ENCODE measurements at places on chromosomes 6 and 20.

GRCh38 chr6:160634706-160635105, 29.4 kb downstream of the LPA start:
- DNase-seq: peak; percentile 2

DNA sequence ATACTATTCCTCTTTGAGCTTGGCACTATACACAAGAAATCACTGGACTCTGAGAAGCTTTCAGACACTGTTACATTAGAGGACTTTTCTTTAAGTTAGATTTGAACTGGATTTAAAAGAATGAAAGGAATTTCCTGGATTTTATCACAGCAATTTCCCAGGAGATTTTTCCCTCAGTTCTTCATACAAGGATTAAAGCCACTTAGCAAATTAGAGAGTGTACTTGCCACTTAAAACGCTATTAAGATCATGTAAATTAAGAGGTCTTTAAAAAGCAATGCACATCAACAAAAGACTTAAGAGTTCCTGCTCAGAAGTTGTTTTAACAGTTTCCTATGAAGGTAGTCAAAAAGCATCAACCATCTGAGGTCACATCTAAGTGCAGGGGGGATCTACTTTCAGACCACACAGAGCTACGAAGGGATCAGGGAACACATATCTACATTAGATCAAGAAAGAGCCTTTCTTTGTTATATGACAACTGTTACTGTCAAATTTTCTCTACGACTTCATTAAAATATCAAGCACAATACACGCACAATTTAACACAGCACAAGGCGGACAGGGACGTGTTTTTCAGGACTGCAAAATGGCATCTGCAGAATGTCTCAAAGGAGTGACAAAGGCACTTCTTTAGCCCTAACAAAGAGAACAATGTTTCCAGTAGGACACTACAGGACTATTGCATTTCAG, 65.8 kb downstream of the EPB41L2 start:
- DNase-seq: peak; percentile 10

DNA sequence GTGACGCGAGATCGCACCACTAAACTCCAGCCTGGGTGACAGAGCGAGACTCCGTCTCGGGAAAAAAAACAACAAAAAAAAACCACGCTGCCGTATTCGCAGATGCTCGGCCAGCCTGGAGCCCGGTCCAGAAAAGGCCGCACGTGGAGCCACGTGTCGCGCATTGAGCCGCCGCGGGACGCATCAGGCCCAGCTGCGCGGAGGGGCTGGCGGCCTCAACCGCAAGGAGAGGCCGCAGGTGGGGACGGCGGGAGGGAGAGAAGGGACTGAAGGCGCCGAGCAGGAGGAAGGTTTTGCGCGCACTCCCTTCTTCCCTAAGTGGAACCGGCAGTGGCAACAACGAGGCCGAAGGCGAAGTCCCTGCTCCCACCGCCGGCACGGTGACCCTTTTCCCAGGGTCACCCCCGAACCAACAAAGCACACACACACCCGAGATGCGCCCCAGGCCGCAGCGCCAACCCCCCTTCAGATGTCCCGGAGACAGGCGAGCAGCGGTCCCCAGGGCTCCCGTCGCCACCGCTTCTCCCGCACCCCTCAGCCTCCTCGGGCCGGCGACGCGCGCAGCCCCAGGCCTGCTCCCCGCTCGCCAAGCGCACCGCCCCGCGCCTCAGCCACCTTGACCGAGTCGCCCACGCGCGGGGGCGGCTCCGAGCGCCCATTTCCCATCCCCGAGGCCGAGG, 681 bp downstream of the SYCP2 start:
- DNase-seq: no peak

DNA sequence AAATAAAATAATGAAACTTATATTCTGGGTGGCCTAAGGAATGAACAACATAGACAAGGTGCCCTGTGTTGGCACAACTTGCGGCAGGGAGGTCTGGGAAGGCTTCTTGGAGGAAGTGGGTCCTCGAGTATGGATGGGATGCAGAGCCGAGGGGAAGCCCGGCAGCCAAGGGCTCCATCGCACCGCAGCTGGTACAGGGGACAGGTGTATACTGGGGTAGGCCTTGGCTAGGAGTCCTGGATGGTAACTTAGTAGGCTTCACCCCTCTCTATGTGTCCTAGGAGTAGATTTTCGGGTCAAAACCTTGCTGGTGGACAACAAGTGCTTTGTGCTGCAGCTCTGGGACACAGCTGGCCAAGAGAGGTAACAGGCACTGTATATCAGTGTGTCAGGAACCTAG, 28.0 kb downstream of the RAB44 start:
- DNase-seq: no peak

GRCh38 chr6:20126789-20127653, 85.2 kb downstream of the MBOAT1 start:
- peak; percentile 37 for DNase-seq

- peak; percentile 29 for DNase-seq
Measured at GRCh38 chr20:10297684-10298240, 79.1 kb downstream of the SNAP25 start.

GRCh38 chr6:28523241-28523622, 2.4 kb upstream of the GPX5 start:
- DNase-seq: no peak

DNA sequence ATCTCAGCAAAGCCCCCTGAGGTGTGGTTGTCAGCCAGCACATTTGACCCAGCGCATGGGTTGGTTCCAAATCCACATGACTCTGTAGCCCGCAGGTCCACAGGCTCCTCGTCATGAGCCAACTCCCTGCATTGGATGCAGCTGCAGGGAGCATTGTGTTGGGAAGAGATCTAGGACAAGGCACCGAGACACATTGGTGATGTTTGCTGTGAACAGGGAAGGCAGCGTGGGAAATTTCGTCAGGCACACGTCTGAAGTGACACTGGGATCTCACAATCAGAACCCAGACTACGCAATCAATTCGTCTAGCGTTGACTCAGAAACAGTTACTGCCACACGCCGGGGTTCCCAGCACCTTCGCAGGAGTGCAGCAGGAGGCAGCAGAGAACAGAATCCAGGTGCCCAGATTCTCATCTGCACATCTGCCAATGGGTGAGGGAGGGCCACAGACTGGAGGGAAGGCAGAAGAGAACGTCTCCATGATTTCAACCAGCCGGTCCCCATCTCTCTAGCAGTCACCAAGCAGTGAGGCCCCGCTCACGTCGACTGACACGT, 177.0 kb downstream of the TTLL2 start:
- DNase-seq: no peak

DNA sequence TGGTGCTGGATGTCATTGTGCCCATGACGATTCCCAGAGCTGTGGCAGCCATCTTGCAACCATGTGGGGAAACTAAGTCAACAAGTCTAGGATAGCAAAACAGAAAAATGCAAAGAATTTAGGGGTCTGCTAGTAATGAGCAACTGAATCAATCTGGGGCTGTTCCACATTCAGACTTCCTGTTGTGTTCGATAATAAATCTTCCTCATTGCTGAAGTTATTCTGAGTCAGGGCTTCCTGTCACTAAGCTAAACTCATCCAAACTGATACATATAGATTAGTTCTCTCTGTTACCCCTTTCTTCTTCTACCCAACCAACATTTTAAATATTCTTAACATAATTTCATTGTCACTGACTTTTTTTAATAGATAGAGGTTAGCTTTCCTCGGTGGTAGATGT, 205.9 kb downstream of the HACE1 start:
- no peak for DNase-seq

DNA sequence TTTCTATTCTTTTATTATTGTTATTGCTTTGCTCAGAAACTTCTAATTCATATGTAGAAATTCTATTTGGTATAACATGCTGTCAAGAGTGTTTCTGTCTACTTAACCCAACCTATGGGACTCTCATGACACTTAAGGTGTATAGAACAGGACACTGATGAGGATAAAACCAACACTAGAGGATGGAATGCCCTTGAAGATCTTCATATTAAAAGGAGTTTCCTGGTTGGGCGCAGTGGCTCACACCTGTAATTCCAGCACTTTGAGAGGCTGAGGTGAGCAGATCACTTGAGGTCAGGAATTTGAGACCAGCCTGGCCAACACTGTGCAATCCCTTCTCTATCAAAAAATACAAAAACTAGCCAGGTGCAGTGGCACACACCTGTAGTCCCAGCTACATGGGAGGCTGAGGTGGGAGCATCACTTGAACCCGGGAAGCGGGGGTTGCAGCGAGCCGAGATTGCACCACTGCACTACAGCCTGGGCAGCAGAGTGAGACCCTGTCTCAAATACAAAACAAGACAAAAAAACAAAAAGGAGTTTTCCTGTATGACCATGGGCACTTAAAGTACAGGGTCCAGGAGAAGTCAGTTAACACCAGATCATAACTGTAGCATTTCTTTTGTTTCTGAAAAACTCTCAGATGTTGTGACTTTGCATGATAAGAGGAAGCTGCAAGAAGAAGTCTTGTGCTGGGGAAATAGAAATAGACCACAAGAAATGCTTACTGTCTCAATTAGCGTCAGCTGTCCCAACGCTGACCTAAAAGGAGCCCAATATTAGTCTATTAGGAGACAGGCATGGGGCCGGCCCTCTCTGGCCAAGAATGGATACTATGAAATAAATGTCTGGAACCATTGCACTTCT, 38.9 kb upstream of the CD2AP start:
- DNase-seq: no peak

- DNase-seq: no peak
Measured at GRCh38 chr6:14009431-14009830, 84.7 kb downstream of the RNF182 start.

DNA sequence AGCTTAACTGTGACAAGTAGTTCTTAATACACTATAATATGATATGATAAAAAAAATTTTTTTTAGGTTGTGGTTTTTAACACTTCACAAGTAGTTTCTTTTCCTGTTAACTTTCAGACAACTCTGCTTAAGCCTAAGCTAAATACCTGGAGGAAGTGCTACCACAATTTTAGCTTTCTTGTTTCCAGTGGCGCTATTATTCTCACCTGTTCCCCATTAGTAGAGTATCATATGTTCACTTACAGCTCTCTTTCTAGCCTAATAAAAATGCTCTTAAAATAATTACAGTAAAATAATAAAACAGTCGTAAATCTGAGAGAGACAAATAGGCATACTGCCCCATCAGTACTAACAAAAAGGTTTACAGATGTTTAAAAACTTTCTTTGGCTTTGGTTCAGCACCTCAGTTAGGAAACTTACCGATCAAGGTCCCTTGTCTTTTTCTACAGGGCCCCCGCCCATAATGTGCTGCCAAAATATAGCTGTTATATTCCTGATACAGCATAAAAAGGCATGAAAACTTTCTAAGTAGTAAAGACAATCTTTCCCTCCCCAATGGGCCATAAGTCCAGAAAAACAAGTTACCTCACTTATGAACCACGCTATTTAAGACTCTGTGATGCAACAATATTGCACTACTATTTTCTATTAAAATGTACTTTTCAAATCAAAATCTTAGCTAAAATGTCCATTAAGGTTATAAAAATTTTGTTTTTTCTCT, 57.9 kb downstream of the SESN1 start:
- DNase-seq: no peak

DNA sequence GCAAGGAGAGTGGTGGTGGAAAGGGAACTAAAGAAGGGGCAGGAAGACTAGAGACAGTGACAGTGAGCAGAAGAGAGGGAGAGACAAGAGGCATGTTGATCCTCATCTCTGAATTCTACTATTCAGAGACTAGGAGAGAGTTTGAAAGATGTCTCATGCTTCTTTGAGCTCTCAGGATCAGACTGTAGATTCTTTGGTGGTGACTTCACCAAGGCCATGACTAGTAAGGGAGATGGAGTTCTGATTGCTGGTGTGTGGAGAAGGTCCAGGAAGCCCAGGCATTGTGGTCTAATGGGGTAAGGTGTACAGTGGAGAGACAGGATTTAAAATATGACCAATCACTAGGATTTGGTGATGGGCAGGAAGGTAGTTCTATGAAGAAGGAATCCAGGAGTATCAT, 713 bp downstream of the WFDC9 start:
- DNase-seq: no peak

DNA sequence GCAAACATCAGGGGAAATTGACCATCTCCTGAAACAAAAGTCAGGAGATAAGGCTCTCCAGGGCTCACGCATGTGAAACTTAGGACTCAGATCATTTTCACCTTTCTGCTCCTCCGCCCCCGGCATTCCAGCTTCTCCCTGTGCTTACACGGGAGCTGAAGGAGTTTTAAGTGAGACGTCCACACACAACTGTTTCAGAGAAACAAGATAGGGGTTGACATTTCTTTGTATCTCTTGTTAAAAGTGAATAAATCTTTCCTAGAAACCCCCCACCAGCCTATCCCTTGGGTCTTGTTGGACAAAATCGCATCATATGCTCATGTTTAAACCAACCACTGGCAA, 46.1 kb downstream of the FAM50B start:
- DNase-seq: no peak

DNA sequence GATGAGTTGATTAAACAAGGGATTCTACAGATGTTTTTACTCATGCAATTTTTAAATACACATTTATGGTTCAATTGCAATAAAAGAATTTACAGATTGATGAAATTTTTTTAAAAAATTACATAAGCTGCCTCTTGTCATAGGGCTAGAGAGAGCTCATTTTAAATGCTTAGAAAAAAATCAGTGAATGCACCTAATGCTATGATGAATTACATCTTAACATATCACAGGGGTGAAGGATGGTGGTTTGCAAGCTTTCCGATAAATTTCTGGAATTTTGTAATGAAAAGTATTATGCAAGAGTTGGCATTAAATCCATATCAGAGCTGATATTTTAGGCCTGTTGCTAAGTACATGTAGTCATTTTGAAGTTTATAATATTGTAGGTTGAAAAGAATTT, 29.6 kb downstream of the DSE start:
- DNase-seq: no peak

- no peak for DNase-seq
Measured at GRCh38 chr20:57625181-57625958, 5.1 kb upstream of the ZBP1 start.

- DNase-seq: no peak
Measured at GRCh38 chr6:118724211-118724610, 72.8 kb upstream of the CEP85L start.

DNA sequence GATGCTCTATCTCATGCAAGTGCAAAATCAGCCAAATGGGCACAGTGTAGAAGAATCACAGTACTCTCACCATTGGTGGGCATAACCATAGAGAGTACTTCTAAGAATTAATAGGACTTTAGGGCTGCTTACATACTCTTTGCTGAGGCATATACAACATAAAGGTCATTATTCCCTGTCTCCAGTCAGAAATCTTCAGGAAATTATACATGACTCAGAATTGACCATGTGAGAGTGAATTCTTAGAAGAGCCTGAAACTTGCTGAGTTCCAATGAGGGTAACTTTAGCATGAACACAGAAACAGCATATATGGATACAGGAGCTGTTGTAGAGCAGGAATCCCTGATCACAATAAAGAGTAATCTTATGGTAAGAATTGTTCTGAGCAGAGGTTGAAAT, 498.7 kb downstream of the TENT5A start:
- DNase-seq: no peak

DNA sequence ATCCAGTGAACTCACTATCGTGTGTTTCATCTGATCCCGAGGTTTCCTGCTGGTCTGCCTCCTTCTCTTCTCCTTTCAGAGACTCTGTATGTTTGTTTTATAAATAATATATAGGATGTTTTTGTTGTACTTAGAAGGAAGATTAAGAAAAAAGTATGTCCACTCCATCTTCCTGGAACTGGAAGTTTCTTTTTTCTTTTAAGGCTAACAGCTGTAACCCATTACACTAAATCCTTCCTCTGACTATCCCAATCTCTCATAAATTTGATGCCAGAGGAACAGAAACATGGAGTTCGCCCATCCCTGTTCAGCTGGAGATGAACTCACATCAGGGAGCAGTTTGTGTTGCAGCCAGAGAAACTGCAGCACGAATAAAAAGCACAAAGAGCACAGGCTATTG, 20.7 kb downstream of the RIPK1 start:
- peak; percentile 41 for DNase-seq

Measured in fibroblast of gingiva (primary cell).